ENCODE measurements at places on chromosomes 4 and X.
A peak's percentile ranks its signal among the peaks of the same experiment; 100 is the strongest.

GRCh38 chr4:141246683-141247429 is 26.2 kb downstream of the ZNF330 start:
- DNase-seq = no peak

DNA sequence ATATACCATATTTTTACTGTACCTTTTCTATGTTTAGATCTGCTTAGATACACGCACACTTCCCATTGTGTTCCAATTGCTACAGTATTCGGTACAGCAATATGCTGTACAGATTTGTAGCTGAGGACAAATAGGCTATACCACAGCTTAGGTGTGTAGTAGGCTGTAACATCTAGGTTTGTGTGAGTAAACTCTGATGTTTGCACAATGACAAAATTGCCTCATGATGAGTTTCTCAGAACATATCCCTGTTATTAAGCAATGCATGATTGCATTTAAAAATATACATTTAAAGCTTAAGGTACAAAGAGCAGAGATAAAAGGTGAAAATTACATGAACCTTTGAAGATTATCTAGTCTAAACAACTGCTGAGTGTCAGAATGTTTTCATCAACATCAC is 181.7 kb downstream of the ADGRA3 start:
- no peak for DNase-seq

DNA sequence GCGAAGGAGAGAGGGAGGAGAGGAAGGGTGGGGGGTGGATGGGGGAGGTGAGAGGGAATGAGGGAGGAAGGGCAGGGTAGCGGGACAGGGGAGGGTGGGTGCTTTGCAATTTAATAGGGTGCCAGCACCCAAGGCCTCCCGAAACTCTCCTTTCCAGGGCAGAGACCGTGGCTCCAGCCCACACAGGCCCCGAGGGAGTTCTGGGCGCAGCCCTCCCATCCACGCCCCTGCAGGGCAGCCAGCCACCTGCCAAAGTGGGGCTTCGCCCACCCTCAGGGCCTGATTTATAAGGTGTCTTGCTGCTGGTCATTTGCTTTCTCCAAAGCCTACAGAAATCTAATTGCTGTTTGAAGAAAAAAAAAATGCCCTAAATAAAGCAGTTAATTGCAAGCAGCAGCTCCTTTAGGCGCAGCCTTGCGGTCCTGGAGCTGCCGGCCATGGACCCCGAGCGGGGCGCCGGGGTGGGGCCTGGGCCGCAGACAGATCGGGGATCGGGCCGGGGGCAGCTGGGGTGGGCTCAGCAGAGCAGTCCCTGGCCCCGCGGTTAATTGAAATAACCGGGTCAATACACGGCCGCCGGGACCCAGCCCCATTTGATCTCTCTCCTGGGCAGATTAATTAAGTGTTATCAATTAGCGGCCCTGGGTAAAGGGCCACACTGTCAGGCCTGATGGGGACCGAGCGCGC is 106.0 kb upstream of the NKX1-1 start:
- no peak for DNase-seq

GRCh38 chr4:86594559-86595425 is 677 bp downstream of the PTPN13 start:
- peak; percentile 3 for DNase-seq

- DNase-seq = peak; percentile 10
Observed at GRCh38 chr4:74671080-74671698, 123.1 kb downstream of the BTC start.
